ENCODE measurements at places on chromosomes 7 and 10. TPM values are rescaled to one million over a fixed set of nuclear protein-coding genes. Genes with fewer than 3 reads are reported as not detected.

Gene TLL2
- 0.12 TPM for total RNA-seq

Gene LIPK
- not detected for total RNA-seq

GRCh38 chr7:43391518-43391917, 191.4 kb upstream of the STK17A start:
- no peak overlapping the region for H3K27ac ChIP-seq
- H3K36me3 ChIP-seq = no peaks in the 10 kb centered on the region
- H3K4me3 ChIP-seq = no peak overlapping the region
- no peak for DNase-seq

GRCh38 chr7:140494867-140495266, 15.6 kb upstream of the MKRN1 start:
- no peak for DNase-seq
- H3K27ac ChIP-seq = no peak overlapping the region
- no peak overlapping the region for H3K4me3 ChIP-seq

- no peak overlapping the region for H3K27ac ChIP-seq
- no peak overlapping the region for H3K4me3 ChIP-seq
- peaks cover 17% of the 10 kb centered on the region for H3K36me3 ChIP-seq
- H3K27me3 ChIP-seq = no peaks in the 10 kb centered on the region
- DNase-seq = no peak
- peaks cover 27% of the 10 kb centered on the region for H3K4me1 ChIP-seq
Observed at GRCh38 chr10:74921744-74922143, 95.3 kb downstream of the KAT6B start.

Gene NXPH1
- total RNA-seq = not detected

Gene RBP3
- not detected for total RNA-seq

DNA sequence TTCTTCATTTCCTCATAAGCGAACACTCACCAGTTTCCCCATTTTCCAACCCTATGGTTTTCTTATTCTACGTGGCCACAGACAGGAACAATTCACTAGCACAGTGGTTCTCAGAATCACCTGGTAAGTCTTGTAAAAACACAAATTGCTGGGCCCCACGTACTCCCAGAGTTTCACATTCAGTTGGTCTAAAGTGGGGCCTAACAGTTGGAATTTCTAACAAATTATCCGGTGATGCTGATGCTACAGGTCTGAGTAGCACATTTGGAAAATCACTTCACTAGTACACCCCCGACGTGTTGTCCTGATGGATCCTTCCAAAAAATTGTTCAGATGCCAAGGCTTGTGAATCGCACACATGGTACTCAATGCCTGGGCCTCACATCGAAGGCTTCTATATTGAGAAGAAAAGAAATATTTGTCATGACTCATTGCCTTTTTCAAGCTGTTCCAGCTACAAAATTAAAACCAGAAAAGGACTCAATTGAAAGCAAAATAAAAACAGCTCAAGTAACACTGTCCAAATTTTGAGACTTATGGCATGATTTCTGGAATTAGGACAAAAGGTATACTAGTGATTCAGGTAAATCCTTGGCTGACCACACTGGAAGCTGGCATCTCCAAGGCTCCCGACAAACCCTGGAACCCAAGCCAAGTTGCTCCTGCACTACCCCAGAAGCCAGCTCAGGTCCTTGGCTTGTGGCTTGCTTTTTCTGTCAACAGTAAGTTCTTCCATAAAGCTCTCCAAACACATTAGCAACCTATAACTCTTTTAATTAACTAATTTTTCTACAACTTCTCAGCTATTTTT, 12.9 kb upstream of the VIM start:
- peak overlapping the region; percentile 8 for H3K27ac ChIP-seq
- H3K4me1 ChIP-seq = peaks cover 35% of the 10 kb centered on the region
- H3K4me3 ChIP-seq = no peak overlapping the region
- DNase-seq = no peak
- H3K36me3 ChIP-seq = peaks cover 21% of the 10 kb centered on the region

Gene TRPV5
- not detected for total RNA-seq

DNA sequence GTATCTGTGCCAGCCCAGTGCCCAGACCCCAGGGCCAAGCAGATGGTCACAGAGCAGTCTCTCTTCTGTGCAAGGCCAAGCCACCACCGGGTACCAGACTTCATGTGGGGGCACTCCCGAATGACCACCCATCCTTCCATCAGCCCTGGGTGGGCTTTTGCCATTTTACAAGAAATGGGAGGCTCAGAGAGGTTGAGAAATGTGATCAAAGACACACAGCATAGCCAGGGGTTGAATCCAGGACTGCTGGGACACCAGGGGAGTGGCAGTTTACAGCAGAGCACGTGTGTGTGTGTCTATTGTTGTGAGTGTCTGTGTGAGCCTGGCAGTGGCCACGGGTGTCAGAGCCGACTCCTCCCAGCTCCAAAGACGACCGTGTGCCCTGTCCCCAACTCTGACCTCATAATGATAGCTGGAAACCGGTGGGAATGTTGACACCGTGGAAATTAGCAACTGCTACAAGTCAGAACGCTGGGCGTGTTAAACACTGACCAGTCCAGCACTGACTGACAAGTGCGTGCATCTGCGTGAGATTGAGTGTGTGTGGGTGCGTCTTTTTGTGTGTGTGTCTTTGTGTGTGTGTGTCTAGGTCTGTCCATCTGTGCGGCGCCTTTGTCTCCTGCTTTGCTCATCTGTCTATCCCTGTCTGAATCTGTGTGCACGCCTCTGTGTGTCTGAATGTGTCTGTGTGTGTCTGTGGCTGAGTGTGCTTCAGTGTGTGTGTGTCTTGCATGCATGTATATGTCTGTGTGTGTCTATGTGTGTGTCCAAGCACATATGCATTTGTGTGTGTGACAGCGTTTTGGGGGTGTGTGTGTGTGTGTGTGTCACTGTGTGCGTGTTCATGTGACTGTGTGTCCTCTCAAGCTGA, 17.2 kb upstream of the SLC29A4 start:
- no peaks in the 10 kb centered on the region for H3K4me1 ChIP-seq
- no peak for DNase-seq

Gene ZDHHC6
- 50.3 TPM for total RNA-seq

DNA sequence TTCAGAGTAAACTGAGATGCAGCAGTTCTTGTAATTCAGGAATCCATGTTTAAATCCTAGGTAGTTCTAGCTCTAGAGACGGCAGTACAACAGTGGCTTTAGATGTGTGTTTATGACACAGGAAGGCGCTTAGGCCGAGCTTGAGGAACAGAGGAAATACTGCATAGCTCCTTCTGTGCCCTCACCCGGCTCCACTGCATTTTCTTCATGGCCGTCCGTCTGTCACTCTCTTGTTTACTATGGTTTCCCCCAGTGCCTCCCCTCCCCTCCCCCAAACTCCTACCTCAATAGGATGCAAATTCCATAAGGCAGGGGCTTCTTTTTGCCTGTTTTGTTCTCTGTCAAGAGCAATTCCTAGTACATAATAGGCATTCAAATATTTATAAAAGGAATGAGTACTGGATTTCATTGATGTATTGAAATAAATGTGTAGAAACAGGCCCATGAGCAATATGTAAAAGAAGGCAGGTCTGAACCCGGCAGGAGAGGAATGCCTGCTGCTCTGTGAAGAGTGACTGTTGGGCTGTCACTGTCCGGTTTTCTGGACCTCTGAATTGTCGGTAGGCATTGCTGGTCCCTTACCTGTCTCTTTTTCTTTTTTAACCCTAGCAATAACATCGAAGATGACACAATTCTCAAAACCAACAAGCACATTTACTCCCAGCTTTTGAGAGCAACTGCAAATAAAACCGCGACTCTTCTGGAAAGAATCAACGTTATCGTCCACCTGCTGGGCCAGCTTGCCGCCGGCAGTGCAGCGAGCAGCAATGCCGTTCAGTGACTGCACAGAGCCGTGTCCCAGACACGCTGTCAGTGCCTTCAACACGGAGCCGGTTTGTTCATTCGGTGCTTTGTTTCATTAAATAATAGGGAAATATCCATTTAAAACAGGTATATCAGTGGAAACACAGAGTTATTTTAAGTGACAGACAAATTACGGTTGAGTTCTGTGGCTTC, 12.7 kb downstream of the MMP21 start:
- no peaks in the 10 kb centered on the region for H3K4me1 ChIP-seq
- H3K4me3 ChIP-seq = no peak overlapping the region
- no peak overlapping the region for H3K27ac ChIP-seq

- H3K4me3 ChIP-seq = peak overlapping the region; percentile 92
- H3K4me1 ChIP-seq = peaks cover 37% of the 10 kb centered on the region
- no peak for DNase-seq
- H3K36me3 ChIP-seq = peaks cover 40% of the 10 kb centered on the region
Observed at GRCh38 chr10:12196531-12197211, 683 bp downstream of the CDC123 start.

- no peaks in the 10 kb centered on the region for H3K4me1 ChIP-seq
- H3K27ac ChIP-seq = no peak overlapping the region
- no peaks in the 10 kb centered on the region for H3K27me3 ChIP-seq
- H3K36me3 ChIP-seq = no peaks in the 10 kb centered on the region
- DNase-seq = no peak
- no peak overlapping the region for H3K4me3 ChIP-seq
Observed at GRCh38 chr7:152543799-152544198, 108.0 kb upstream of the KMT2C start.

- H3K4me1 ChIP-seq = peaks cover 6% of the 10 kb centered on the region
- no peaks in the 10 kb centered on the region for H3K27me3 ChIP-seq
- no peak overlapping the region for H3K27ac ChIP-seq
- no peak for DNase-seq
Observed at GRCh38 chr7:16298221-16298620, 123.1 kb downstream of the CRPPA start.

DNA sequence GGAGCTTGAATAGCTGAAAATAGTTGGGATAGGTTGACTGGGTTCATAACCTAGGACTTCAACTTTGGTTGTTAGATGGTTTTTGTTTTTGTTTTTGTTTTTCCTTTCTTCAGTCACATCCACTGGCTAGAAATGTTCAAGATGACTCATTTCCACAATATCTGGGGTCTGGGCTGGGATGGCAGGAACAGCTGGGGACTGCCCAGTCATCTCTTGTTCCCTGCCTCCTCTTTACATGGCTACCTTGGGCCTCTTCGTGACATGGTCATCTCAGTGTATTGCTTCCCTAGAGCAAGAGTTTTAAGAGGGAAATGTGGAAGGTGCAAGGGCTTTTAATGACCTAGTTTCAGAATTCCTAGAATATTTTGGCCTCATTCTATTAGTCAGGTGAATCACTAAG, 915.8 kb downstream of the XPNPEP1 start:
- no peaks in the 10 kb centered on the region for H3K36me3 ChIP-seq
- H3K4me1 ChIP-seq = no peaks in the 10 kb centered on the region
- no peaks in the 10 kb centered on the region for H3K27me3 ChIP-seq
- no peak overlapping the region for H3K27ac ChIP-seq

Gene CACUL1
- total RNA-seq = 28.6 TPM
